ENCODE measurements at places on chromosomes 11 and 22. TPM values are rescaled to one million over a fixed set of nuclear protein-coding genes. Genes with fewer than 3 reads are reported as not detected.

DNA sequence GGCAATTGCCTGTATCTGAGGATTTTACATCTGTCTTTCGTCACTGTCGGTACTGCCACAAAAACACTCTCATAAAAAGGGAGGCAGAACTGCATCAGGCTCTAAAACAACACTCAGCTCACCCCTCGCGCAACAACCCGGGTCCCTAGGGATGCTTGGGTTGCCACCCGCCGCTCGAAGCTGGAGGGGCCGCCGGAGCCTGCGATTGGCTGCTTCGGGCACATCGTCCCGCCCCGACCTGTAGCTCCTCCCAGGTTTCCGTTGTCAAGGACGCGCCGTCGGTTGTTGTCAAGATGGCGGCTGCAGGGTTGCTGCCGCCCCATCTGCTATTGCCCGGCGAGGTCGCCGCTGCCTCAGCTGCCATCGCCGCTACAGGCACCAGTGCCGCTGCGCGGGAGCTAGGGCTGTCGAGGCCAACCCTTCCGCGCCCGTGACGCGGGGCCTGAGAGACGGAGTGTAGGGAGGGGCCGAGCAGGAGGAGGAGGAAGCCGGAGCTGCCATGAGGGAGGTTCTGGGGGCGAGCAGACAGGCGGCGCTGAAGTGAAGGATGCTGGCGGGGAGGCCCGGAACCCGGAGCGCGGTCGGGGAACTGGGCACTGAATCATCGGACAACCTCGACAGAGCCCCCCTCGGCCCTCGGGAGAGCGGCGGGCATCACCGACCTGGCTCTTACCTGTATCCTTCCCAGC is at the start of gene CEP126:
TSS of gene CEP126 (plus strand) at position 273 of the 689 bp plus-strand sequence. CDS start at position 548, 275 bp downstream.
- peak; percentile 95 for DNase-seq

DNA sequence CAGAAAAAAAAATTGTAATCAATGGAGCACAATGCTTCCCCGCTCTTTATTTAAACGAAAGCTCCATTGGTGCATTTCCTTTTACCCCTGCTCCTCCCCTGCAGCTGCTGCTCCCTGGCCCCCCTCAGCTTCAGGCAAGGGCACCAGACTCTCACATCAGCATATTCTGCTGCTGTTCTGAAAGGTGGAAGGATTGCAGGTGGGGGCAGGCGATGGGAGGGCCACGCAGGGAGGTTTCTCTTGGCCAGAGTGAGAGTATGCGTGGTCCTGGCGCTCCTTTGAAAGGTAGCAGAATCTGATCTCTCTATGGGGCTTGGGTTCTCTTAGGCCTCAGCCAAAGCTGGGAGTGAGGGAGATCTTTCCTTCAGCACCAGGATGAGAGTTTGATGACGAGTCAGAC is 240.9 kb upstream of the CADM1 start:
- DNase-seq: no peak

DNA sequence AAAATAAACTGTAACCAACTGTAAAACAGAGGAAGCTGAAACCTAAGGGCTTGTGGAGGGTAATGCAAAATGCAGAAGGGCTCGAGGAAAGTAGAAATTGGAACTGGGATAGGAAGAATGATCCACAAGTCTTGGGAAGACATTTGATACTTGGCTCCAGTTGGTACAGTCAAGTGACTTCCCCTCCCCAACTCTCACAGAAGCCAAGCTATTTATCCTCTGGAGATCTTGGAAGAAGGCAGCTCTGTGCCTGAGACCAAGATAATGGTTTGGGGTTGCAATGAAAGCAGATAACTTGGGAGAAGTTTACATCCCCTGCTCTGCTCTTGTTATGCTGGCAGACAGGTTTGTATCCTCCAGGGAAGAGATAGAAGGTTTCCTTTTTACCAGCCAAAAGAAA is 198.9 kb upstream of the ZC3H12C start:
- DNase-seq: no peak

- peak; percentile 84 for DNase-seq
Measured at GRCh38 chr11:74055938-74056337, 47.1 kb upstream of the UCP3 start.

GRCh38 chr11:122308226-122308625 is 192.2 kb upstream of the BLID start:
- no peak for DNase-seq

GRCh38 chr11:77413850-77414460 is 59.9 kb downstream of the PAK1 start:
- no peak for DNase-seq

GRCh38 chr22:48346311-48346710 is 1481.4 kb downstream of the BRD1 start:
- no peak for DNase-seq

GRCh38 chr22:31126128-31126868 is 3.5 kb downstream of the INPP5J start:
- DNase-seq: no peak

GRCh38 chr11:34501500-34501899 is 12.1 kb downstream of the ELF5 start:
- DNase-seq: peak; percentile 81

Gene TAGLN
- total RNA-seq: 5,577 TPM

Gene RPLP2
- 278 TPM for total RNA-seq

Gene NCAPD3
- total RNA-seq: 15.5 TPM
